ENCODE measurements at places on chromosomes 1 and 21.

- DNase-seq = no peak
These were observed 108.2 kb upstream of the OLIG2 start for GRCh38 chr21:32917362-32918135.

- DNase-seq = no peak
These were observed 140.0 kb downstream of the SLC45A1 start for GRCh38 chr1:8457760-8458381.

GRCh38 chr1:27438621-27439061 is 46.2 kb downstream of the GPR3 start:
- DNase-seq = no peak

GRCh38 chr1:8415526-8416278 is 97.8 kb downstream of the SLC45A1 start:
- DNase-seq = no peak

GRCh38 chr1:182668521-182669054 is 15.8 kb downstream of the RGS8 start:
- no peak for DNase-seq

GRCh38 chr1:231695439-231696255 is 69.1 kb downstream of the DISC1 start:
- no peak for DNase-seq

DNA sequence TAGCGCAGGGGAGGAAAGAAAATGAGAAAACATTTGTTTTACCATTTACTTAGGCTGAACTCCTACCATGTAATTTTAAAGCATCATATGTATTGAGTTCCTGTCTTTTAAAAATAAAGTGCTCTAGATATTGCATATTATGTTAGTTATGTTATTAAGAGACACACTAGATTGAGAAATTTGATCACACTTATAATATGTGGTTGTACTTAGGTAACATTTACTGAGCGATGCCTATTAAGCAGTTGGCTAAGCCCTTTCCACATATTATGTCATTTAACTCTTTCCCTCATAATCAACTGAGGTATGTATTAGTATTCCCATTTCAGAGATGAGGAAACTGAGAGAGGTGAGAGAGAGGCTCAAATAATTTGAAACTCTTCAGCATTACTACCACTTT is 4.5 kb upstream of the LRRC8D start:
- no peak for DNase-seq

DNA sequence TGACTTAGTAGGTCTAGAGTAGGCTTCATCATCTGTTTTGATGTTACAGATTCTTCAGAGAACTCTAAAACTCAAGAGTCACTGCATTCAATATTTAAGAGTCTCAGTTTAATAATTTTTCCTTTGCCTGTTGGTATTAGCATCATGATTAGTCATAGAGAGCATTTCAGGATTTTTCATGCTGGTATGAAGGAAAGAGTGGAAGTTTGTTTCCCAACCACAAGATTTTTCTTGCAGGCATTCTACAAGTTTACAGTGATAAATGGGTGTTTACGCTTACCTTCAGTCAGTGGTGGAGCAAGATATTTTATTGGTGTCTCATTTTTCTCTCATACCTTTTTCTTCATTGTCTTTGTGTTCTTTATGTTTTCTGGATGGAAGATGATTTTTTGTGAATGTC is 58.4 kb upstream of the MYOCOS start:
- no peak for DNase-seq

GRCh38 chr1:223016381-223016780 is 126.7 kb downstream of the TLR5 start:
- DNase-seq = no peak

DNA sequence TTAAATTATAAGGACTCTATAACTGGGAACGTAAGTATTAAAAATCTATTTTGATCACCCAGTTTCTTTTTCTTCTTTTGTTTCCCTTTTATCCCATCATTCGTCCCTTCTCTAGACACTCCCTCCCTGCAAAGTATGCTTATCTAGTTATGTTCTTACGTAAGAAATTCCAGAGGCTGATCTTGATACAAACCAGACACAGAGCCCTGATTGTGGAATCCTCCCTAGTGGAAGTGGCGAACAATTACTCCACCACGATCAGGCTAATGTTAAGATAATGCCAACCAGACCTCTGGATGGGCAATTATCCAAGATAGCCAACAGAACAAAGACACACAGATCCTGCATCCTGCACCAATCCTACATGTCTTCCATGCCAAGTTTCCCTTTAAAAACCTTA is 1557.4 kb downstream of the PLA2G4A start:
- DNase-seq = no peak

DNA sequence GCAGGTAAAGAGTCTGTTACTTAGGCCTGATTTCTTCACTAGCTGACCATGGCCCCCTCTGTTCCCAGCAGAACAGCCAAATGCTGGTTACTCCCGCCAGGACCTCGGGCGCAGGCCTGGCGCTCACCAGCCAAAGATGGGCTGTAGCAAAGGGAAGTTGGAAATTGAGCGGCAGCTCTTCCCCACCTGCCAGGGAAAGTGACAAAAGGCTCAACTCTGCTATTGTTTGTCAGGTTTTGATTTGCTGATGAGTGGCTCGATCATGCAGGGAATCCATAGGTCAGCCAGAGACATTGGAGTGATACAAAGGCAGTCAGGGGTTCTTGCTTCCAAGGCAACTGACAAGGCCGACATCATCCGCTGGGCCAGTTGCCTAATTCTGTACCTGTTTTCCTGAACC is 120.1 kb downstream of the ASTN1 start:
- no peak for DNase-seq

- no peak for DNase-seq
These were observed 59.4 kb upstream of the CYP2J2 start for GRCh38 chr1:59985911-59986515.

DNA sequence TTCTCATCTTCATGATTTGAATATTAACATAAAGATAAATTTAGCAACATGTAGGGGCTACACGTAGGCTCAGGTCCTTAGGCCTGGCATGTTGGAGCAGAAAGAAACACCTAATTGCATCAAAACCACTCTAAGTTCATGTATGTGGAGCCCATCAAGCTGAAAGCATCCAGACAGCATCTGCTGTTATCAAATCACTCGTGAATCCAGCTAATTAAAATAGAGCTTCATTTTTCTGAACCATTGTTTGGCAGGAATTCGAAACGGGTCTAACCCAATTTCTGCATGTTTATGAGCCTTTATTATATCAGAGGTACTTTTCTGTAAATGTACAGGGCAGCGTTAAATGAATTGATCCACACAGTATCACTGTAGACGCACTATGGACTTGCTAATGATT is 45.7 kb downstream of the PEX14 start:
- DNase-seq = no peak

- DNase-seq = no peak
These were observed 53.7 kb downstream of the CACHD1 start for GRCh38 chr1:64523413-64524337.

GRCh38 chr1:208240662-208241355 is 3.4 kb downstream of the PLXNA2 start:
- no peak for DNase-seq

DNA sequence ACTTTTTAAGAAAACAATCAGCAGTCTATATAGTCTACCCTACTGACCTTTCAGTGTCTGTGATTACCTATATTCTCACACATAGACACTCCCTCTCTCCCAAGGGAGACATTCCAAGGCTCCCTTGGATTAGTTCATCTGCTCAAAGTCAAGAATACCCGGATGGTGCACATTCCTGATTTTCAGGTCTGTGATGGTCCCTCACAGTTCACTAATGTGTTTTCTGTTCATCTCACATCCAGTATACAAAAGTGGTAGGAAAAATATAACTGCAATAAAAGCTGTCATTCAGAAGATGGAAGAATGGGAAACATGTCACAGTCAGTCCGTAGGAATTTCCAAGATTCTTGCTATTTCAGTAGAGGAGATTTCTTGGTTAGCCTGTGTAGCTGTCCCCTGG is 224.1 kb upstream of the CACYBP start:
- no peak for DNase-seq

DNA sequence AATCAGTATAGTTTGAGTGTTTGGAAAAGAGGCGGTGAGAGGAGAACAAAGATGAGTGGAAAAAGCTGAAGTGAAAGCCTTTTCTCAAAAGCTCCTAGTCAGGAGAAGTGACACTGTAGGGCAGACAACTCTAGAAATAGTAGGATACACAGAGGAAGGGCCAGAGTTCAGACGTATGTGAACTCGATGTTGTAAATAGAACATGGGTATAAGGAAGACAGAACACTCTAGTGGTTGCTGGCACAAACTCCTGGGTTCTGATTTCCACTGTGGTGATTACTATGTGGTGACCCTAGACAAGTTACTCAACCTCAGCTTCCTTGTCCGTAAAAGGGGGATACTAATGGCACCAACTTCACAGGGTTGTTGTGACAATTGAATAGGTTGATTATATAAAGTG is 30.2 kb upstream of the MGST3 start:
- no peak for DNase-seq

GRCh38 chr1:113194846-113195830 is 122.1 kb downstream of the LRIG2 start:
- no peak for DNase-seq

DNA sequence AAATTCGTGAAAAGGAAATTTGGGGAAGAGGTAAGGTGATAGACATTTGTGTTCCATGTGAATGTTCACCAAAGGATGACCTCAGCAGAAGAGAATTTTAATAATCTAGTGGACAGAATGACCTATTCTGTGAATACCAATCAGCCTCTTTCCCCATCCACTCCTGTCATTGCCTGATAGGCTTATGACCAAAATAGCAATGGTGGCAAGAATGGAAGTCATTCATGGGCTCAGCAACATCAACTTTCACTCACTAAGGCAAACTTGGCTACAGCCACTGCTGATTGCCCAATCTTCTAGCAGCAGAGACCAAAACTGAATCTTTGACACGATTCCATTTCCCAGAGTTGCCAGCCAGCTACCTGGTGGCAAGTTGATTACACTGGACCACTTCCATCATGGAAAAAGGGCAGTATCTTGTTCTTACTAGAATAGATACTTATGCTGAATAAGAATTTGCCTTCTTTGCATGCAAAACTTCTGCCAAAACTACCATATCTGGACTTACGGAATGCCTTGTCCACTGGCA is 348.7 kb upstream of the PBX1 start:
- no peak for DNase-seq

DNA sequence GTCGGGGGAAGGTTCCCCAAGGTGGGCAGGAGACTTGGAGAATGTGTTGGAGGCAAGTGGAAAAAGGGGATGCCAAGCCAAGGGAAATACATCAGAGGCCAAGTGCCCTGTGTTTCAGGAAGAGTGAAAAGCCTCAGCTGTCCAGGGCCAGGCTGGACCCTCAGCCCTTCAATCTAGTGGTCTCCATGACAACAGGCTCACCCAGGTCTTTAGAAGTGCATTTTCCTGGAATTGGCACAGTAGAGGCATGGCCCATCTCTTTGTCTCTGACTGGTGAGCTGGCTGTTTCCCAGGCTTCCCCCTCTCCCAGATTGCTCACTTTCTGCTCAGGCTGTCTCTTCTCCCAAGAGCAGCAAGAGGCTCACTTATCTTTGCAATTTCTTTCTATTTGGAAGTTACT is 10.4 kb upstream of the RHBG start:
- no peak for DNase-seq

- DNase-seq = no peak
These were observed 4.2 kb downstream of the PLA2G2F start for GRCh38 chr1:20143318-20143717.

DNA sequence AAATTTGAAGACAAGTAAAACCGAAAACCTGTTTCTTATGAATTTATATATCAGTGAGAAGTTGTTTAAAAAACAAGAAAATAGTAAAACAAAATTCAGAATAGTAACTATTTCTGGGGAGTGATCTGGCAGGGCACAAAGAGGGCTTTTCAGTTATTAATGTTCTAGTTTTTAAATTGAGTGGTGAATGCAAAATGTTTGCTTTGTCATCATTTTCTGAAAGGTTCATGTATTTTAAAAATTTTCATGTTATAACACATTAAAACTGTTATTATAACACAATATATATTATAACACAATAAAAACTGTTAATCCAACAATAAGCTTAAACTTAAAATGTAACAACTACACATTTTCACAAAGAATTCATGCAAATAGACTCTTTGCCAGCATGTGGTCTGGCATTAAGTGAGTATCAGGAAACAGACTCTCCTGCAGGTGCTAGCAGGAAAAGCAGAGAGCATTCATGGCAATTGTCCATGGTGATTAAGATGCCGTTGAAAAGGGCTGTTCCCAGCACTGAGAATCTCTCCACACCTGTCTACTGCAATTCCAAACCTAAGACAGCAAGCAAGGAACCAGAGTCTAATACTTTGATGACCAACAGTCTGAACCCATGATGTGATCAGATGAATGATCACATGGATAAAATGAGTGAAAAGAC is 204.9 kb downstream of the TBX15 start:
- DNase-seq = no peak

DNA sequence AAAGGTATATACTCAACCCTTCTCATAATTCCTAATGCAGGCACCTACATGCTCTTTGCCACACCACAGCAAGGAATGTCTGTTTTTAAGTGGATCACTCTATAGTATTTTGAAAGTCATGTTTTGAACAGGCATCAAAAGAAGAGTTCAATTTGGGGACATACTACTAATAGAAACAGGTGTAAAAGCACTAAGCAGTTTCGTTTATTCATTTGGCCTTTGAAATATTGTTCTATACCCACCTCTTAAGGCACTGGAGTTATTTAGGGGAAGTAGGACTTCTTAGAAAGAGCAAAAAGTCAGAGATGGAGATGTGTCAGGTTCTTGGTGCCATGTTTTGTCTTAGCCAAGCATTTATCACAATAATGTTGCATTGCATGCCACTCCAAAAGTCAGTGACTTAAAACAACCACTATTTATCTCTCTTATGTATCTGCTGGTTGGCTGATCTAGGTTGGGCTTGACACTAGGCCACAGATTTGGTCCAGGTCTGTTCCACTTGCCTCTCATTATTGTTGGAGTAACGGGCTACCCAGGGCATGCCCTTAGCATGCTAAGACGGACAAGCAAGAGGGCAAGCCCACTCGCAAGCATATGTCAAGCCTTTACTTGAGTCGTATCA is 107.5 kb downstream of the RGL1 start:
- DNase-seq = no peak

DNA sequence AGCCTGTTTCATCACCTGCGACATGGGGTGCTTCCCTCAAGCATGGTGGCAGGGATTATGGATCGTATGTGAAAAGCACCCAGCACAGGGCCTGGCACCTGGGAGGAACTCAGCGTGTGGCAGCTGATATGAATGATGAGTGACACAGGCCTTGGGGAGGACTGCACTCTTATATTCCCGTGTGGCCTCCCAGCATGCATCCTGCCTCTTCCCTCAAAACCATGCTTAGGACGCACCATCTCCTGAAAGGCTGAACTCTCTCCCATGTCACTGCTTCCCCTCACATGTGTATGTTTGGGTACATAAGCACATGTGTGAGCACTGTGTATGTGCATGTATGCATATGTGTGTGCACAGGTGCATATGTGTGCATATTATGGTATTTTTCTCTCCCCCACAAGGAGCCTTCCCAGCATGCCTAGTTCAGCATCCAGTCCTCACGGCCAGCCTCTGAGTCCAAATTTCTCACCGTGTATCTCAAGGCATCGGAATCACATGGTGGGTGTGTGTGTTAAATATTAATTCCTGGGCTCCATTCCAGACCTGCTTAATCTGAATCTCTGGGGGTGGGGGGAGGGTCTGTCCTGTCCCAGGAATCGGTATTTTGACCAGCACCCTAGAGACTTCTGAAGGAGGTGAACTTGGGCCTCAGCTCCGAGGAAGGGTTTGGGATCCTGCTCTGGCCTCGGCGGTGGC is 12.8 kb downstream of the MYOM3 start:
- DNase-seq = no peak

- no peak for DNase-seq
These were observed 4.9 kb upstream of the LINGO4 start for GRCh38 chr1:151809985-151810556.
